CD8-positive, alpha-beta memory T cell (primary cell): ENCODE measurements at places on chromosomes 7 and 10.

DNA sequence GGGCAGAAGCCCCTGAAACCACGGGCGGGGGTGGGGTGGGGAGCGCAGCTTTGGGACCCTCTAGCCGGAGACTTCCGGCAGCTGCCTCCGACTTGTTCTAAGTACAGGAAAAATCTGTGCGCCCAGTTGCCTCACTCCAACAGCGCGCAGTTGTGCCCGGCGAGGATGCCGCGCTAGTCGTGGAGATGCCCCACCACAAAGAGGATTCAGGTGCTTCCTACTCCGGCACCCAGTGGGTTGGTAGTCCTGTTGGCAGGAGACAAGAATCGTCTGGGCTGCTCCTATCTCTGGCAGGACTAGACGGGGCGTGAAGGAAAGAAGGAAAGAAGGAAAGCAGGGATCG lies 465 bp upstream of the NPY start:
- DNase-seq: no peak

- no peak for DNase-seq
These were observed 79.9 kb upstream of the AGR3 start for GRCh38 chr7:16961641-16962040.

DNA sequence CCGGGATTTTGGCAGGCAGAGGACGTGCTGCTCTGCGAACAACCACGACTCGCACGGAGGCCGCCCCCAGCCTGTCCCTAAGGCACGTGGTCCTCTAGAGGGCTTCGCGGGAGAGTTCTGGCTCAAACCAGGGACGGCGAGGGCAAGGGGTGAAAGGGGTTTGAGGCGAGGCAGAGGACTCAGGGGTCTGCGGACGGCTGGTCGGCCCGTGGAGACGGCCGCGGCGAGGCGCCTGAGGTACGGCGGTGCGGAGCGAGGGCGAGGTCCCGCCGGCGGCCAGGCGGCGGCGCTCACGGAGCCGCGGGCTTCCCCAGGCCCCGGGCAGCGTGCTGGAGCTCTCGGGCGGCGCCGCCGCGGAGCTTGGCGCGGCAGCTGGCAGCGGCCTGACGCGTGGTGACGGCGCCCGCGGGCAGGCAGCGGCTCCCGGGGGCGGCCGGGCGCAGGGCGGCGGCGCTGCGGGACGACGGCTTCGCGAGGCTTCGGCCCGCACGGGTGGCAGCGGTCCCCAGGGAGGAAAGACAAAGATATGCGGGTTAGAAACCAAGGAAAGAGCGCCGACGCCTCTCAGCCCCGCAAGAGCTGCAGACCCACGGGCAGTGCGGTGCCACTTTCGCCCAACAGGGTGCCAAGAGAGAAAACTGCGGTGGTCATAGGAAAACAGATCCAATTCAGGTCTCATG lies 44.8 kb downstream of the ZNF800 start:
- peak; percentile 59 for DNase-seq

DNA sequence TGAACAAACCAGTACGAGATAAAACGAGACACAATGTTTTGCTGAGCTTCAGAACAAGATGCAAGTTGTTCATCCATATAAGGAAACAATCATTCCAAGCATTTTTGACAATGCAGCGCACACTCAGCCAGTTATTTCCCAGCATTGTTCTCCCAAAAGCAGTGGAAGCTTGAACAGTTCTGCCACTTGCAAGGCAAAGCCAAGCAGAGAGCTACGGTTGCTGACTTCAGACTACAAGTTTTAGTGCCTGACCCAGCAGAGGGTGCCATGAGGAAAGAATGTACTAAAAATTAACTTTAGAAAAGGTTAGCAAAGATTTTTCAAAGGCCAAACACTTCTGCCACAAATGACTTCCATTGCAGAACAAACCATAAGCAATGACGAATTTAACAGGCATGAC lies 152.5 kb downstream of the SLC25A13 start:
- no peak for DNase-seq

DNA sequence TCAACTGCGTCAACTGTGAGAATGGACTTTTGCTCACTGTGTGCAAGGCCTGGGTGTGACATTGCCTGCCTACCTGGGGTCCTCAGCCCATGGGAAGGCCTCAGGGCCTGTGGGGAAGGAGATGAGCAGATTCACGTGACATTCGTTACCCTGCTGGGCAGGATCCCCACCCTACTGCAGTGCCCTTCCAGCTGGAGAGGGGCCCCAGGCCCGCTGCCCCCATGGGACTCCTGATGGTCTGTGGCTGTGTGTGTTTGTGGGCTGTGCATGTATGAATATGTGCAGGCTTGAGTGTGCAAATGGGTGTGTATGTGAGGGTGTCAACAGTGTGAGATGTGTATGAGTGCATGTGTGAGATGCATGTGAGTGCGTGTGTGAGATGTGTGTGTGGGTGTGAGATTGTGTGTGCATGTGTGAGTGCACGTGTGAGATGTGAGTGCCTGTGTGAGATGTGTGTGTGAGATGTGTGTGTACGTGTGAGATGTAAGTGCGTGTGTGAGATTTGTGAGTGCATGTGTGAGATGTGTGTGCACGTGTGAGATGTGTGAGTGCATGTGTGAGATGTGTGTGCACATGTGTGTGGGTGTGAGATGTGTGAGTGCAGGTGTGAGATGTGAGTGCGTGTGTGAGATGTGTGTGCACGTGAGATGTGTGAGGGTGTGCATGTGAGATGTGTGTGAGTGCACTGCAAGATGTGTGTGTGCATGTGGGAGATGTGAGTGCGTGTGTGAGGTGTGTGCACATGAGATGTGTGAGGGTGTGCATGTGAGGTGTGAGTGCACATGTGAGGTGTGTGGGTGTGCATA lies 29.7 kb downstream of the PPIF start:
- DNase-seq: no peak

DNA sequence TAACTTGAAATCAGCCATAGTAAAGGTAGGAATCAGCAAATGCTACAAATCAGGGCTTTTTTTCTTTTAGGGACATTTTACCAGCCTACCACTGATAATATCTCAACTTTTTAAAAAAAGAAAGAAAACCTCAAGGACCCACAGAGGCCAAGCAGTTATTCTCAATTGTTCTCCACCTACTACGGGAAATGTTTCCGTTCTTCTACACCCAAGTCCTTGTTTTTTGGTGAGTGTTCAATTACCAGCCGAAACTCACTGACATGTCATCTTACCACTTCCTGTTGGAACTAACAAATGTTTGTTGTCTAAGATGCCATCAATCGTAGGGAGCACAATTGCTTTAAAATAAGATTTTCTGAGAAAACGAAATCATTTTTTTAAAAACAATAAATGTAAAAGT lies 50.2 kb upstream of the CDK1 start:
- DNase-seq: no peak

DNA sequence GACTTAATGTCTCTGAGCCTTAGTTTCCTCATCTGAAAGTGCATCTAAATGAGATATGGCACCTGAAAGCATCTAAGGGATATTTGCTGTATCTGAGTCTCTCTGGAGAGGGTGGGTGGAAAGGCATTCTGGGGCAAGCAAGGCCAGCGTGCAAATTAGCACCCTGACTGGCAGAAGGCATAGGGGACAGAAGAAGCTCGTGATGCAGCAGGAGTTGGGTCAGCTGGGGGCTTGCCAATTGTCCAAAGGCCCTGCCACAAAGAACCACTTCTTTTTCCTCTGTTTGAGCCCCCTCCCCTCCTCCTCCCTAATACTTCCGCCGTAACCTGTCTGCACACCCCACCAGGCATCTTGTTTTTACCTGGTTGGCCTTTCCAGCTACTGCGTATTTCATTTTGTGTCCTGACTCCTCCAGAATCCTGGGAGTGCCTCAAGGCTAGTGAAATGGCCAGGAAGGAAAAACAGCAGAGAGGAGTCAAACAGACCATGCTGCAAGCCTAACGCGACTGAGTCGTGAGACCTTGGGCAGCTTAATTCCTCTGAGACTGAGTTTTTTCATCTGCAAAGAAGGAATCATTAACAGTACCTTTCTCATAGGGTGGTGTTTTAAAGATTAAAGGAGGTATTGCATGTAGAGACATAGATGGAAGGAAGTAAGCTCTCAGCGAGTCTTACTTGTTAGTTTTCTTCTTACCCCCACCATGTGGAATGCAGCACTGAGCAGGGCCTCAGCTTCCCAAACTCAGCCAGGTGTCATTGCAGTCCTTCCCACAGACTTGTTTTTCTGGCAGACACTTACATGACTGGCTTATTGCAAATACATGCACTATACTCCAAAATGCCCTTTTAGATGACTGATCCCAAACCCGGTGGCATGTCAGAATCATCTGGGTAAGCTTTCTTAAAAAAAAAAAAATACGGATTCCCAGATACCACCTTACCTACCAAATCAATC lies 49.1 kb upstream of the MXI1 start:
- DNase-seq: no peak

DNA sequence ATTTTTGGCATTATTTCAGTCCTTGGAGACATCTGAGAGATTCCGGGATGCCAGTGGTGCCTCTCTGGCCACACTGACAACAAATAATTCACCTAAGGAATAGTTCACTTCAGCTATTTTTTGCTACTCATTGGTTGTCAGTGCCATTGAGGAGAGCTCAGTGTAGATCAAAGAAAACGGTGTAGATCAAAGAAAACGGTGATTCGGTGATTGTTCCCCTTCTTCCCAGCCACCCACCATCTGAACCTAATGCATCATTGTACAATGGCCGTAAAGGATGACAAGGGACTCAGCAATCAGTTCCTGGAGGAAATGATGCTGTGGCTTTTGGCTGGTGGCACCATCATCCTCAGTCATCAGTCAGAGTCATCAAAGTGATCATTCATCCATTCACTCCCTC lies 80.6 kb downstream of the PTPRZ1 start:
- DNase-seq: no peak

DNA sequence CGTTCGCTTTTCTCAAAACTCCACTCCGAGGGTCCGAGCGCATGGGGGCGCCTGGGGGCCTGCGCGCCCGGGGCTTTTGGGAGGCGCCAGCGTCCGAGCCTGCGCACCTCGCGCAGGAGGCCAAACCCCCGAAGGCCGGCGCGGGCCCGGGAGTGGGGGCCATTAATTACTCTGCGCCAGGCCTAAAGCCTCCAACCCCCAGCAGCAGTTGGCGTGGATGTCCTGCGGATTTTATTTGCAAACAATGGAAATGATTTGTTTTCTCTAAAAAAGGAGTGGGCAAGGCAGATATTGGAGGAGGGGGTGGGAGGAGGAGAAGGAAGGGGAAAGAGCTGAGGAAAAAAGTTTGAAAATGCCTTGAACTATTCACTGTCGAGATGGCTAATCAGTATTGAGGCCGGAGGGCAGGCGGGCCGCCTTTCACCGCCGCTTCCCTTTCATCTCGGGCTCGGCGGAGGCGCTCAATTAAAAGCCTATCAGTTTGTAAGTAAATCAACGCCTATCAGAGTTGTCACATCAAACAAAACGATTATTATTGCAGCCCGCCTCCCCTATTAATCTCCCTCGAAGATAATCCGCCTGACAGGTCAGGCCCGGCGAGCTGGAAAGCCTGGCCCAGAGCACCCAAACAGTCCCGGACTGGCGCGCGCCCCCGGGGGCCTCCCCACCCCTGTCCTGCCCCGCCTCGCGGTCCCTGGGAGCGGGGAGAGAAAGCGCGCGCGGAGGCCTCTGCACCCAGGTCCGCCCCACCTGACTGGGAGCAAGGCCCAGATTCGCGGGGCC lies 3.4 kb upstream of the ZNF503 start:
- no peak for DNase-seq

GRCh38 chr7:87797798-87798403 lies 78.3 kb downstream of the SLC25A40 start:
- DNase-seq: no peak

DNA sequence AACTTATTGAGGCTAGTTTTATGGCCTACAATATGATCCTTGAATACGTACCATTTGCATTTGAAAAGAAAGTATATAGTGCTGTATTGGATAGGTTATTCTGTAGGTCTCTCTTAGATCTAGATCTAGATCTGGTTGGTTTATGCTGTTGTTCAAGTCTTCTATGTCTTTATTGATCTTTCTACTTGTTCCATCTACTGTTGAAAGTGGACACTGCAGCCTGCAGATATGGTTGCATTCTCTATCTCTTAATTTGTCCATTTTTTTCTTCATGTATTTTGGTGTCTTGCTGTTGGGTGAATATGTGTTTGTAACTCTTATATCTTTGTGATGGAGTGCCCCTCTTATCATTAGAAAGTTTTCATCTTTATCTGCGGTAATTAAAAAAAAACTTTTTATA lies 139.4 kb upstream of the PCDH15 start:
- no peak for DNase-seq

DNA sequence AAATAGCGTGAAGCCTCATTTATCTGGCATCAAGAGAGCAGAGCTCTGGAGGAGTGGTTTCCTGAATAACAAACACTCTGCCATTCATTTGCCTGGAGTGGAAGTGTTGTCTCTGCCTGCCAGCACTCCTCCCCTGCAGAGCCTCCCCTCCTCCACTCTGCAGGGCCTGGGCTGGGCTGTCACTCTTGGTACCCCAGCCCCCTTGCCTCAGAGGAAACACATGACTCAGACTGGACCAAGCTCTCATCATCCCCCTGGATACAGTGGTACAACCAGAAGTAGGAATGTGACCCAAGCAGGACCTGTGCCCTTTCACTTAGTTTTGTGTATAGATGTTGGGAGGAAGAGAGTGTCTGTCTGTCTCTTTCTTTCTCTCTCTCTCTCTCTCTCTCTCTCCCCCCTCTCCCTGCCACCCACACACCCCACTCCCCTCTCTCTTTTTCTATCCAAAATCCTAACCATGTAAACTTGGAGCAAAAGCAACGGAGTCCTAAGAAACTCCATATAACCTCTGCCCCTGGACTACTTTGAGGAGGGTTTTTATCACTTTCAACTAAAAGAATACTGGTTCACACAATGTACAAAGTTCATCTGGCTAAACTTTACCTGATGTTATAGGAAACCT lies 43.9 kb downstream of the DOCK4 start:
- DNase-seq: no peak

- DNase-seq: peak; percentile 71
These were observed 43.5 kb downstream of the ADK start for GRCh38 chr10:74194545-74194944.

DNA sequence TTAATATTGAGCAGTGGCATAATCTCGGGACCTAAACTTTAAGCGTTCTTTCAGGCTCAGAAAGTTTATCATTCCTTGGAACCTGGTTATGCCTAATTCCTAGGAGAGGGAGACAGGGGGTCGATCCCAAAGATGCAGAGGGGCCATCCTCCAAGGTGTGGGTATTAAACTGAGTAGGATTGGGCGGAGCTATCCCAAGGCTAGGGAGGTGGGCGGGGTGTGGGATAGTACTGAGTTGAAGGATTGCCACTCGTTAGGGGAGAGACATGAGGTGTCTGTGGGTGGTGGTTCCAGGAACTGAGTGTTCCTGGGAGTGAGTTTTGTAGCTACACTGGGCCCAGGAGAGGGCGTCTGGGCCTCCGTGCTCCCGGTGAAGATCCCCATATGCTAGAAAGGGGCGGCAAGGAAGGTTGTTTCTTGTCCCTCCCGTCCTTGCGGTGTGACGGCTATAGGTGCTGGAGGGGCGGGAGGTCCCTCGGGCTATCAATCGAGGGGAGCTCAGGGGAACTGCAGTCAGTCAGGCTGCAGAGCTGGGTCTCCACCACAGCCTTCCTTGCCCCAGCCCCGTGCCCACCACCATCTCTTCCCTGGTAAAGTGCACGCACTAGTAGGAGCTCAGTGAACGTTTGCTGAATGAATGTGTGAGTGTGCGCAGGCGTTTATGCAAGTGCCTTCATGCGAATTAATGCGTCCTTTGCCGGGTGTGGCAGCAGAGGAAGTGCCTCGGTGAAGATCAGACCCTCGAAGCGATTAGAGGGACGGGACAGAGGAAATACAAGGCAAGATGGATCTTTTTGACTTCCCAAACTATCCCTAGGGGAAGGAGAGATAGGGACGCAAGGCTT lies 3.0 kb upstream of the HMX2 start:
- DNase-seq: no peak
